T-helper 9 cell (primary cell): ENCODE measurements at places on chromosomes 16 and 17.
A peak's percentile ranks its signal among the peaks of the same experiment; 100 is the strongest.

DNA sequence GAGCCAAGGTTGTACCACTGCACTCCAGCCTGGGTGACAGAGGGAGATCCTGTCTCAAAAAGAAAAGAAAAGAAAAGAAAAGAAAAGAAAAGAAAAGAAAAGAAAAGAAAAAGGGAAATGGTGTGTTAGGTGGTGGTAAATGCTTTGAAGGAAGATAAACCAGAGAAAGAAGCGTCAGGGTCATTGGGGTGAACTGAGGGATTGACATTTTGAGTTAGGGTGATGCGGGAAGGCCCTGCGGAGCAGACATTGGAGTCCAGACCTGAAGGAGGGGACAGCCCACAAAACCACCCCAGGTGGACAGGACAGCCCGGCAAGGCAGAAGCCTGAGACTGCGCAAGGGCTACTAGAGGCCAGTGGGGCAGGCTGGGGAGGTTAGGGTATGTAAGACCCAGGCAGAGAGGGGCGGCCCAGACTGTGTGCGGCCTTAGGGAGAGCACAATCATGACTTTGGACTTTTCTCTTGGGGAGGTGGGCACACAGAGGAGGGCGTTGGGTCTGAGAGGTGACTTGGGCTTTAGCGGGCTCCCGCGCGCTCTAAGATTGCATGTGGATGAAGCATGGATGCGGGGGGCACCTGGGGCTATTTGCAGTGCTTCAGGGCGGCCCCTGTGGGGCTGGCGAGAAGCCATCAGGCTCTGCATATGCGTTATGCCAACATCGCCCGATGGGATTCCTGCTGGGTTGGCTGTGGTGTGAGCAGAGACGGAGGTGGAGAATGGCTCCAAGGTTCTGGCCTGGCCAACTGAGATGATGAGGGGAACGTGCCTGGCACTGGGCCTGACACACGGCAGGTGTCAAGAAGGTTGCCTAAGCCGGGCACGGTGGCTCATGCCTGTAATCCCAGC is 3.3 kb upstream of the GAA start:
- DNase-seq = no peak

- DNase-seq = no peak
These were observed 12.0 kb upstream of the CD300A start for GRCh38 chr17:74454197-74455024.

DNA sequence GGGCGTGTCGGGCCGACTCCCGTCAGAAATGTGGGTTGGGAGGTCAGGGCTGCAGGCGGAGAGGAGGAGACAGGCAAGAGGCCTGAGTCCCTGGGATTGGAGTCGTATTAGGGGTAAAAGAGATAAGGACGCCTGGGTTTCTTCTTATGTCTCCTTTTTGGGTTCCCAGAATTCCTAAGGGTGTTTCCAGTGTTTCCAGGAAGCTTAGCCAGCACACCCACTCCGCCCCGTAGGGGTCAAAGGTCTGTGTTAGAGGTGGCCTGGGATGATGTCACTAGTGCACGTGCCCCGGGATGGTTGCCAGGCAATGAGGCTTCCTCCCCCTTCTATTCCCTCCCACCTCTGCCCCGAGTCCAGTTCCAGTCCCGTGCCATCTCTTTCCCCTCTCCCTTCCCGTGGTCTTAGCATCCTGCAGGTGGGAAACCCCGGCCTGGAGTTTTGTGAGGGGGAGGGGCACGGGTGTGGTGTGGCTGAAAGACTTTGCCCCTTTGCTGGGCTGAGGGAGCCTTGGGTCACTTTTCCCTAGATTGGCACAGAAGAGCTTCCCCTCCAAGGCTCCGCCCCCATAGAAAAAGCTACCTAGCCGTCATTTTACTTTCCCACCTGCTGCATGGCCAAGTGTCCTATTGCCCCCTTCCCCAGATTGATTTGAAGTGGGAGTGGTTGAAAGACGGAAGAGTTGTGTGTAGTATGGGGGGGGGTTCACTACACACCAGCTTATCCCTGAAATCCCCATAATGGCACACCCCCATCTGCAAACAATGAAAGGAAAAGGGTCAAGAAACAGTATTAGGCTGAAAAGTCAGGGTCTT is 2.8 kb downstream of the KDM6B start:
- DNase-seq = peak; percentile 61

- DNase-seq = no peak
These were observed 134.7 kb downstream of the AATF start for GRCh38 chr17:37083456-37083855.
